Activated CD4-positive, alpha-beta T cell treated with anti-CD3 and anti-CD28 coated beads, Interleukin-2, amount 50 U/mL, for 4 hours (primary cell): ENCODE measurements at places on chromosomes 2 and 18.
A peak's percentile ranks its signal among the peaks of the same experiment; 100 is the strongest.

- DNase-seq: no peak
Measured at GRCh38 chr2:176114930-176115625, 1.5 kb upstream of the HOXD10 start.

DNA sequence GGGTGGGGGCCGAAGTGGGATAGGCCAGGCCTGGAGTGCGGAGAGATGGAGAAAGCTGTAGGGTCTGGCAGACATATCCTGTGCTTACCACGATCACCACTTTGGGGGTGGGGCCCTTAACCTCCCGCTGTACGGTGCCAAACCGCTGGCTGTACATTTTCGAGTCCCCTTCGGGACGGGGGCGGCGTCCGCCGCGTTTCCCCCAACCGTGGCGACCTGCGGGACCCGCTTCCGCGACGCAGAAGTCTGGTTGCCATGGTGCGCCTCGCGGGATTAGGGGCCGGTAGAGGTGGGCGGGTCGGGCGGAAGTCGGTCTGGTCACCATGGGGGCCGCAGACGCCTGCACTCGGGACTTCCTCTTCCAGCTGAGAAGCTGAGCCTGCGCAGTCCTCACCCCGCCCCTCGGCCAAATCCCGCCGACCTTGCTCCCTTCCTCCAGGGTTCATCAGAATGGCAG lies at the start of gene CFAP53:
Gene CFAP53, minus strand, starts transcription at position 248 of the 457 bp plus-strand sequence. Its CDS starts 91 bp downstream, at position 157.
- DNase-seq: peak; percentile 65

DNA sequence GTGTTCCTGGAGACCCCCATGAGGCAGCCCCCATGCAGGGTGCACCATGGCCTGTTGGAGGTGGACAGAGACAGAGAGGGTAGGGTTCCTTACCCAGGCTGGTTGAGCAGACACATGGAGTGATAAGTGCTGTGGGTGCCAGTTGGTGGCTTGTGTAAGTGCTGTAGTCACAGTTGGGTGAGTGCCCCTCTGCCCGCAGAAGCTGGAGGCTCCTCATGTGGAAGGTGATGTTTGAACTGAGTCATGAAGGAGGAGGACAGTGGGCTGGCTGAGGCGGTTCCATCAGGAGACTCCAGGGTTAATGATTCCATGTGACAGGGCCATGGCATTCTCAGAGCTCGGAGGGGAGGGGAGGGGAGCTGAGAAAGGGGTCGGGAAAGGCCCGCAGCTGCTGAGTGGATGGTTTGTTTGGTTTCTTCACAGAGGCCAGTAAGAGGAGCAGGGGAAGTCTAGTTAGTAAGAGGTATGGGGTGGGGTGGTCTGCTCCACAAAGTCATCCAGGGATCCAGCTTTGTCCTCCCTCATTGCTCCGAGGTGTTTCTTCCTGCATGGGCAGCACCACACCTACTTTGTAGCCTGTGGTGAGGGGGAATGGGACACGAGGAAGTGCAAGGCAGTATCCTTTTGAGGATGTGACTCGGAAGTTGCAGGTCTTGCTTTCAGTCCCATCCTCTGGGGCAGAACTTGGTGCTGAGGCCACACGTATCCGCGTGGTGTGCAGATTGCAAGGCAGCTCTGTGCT lies 13.6 kb downstream of the IMPA2 start:
- no peak for DNase-seq

DNA sequence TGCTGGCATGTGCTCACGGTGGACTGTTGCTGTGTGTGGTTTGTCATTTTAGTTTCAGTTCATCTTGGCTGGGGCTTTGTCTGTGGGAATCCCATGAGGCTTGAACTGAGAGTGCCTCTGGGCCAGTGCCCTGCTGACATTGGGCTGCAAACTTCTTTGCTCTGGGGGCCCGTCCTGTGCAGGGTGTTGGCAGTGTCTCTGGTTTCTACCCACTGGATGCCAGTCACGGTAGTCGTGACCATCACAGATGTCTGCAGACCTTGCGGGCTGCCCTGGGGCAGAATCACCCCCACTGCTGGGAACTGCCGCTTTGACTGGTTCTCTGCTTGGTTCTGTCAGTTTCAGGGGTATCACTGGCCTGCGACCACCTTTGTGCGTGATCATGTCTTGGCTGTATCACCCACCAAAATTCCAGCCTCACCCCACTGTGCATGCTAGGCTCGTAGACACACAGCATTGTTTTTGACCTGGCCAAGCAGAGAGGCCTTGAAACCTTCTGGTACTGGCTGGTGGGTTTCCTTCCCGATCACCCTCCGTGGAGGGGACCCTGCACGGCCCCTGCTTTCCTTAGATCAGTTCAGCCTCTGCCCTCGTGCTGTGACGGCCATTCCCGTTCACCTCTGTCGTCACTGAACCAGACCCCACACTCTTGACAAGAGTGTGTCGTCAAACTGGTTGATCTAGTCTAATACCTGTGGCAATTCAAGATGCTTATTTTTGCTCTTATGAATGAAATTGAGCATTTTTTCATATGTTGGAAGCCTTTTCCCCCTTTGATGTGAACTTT lies 57.6 kb downstream of the KCNG2 start:
- DNase-seq: no peak

DNA sequence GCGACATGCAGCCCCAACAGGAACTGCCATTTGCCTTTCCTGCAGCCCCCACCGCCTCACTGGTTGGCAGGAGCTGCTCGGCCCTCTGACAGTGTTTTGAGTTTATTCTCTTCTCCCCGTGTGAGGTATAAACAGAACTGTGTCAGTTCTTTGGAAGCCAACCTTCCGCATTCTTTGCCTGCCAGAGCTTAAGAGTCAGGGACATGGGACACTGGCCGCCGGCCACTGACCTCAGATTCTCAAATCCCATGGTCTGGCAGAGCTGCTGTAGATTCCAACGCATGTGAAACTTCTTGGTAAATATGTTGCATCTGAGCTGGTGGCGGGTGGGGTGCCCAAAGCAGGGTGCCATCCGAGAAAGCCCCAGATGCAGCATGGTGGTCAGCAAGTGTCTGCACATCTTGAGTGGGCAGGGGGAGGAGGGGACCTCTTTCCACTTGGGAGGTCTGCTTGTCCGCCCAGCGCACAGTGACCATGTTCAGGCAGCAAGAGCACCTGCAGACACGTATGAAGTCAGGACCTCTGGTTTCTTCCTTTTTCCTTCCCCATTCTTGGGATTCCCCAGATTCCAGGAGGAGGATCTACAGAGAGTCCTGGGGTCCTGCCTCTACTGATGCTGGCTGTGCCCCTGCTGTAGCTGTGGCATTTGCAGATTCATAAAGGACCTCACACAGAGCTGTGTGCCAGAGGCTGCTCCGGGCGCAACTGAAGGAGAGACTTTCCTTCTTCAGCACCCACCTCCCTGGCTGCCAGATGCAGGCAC lies 23.8 kb downstream of the ASB18 start:
- no peak for DNase-seq

DNA sequence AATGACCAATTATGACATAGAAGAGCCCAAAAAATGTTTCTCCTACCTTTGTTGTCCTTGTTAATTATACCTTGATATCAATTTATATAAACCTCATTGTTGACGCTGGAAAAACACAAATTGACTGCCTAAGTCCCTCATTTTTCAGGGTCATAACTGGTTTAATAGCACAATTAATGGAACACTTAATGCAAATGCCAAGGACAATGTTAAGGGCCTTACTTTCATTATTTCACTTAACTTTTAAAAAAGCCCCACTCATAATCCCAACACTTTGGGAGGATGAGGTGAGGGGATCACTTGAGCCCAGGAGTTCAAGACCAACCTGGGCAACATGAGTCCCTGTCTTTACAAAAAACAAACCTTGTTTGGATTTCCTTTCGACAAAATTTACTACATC lies 3.5 kb upstream of the STPG4 start:
- DNase-seq: no peak

GRCh38 chr2:216665242-216665641 lies 30.1 kb downstream of the IGFBP5 start:
- DNase-seq: no peak

DNA sequence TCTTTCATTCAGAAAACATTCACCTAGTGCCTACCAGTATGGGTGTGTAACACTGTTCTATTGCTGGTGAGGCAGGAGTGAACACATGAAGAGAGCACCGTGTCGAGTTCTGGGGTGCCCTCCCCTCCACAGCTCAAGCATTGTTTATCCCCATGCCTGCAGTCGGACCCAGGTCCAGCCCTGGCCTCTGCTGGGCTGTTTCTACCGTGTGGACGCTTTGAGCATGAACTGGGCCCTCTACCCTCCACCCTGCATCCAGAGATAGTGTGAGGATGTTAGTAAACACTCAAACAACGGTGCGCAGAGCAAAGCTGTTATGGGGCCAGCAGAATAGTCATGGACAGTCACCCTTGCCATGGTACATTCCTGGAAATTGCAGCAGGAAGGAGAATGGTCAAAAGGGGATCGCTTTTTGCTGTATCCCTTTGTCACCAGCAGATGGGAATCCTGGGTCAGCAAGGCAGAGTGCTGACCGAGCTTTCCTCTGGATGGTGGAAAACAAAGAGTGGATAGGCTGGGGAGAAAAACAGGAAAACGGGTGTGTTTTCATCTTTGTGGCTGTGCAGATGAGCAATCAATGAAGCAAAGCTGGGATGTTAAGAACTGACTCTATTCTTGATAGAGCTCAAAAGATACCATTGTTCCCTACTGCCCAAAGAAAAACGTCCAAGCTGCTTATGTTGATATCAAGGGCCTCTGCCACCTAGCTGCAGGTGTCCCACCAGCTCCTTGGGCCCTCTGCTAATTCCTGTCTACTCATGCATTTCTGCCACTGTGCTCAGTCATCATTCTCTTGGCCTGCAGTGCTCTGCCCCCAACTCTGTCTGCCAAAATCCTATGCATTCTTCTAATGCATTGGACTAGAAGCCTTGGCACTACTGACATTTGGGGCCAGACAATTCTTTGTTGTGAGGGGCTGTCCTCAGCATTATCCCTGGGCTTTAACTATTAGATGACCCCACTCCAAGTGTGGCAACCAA lies 38.7 kb downstream of the REEP1 start:
- DNase-seq: no peak

DNA sequence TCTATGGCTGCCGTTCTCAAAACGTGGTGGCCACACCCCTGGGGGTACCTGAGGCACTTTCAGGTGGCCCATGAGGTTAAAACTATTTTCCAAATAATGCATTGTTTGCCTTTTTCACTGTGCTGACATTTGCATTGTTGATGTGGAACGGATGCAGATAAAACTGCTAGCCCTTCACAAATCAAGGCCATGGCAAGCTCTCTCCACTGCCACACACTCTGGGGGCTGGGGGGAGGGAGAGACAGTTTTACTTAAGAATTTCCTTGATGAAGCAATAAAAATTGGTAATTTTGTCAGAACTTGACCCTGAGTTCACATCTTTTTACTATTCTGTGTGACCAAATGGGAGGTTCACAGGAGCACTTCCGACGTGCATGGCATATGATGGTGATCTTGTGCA lies 22.0 kb upstream of the TGIF1 start:
- no peak for DNase-seq
